ENCODE measurements at places on chromosomes 3 and 15. TPM values are rescaled to one million over a fixed set of nuclear protein-coding genes. Genes with fewer than 3 reads are reported as not detected.
A peak's percentile ranks its signal among the peaks of the same experiment; 100 is the strongest.

Gene COL6A6
- total RNA-seq = not detected

Gene C3orf52
- 2.5 TPM for total RNA-seq

Gene ADAMTS9
- total RNA-seq = not detected

Gene DGKG
- 0.58 TPM for total RNA-seq

Gene KCNAB1
- total RNA-seq = not detected

Gene CPN2
- not detected for total RNA-seq

DNA sequence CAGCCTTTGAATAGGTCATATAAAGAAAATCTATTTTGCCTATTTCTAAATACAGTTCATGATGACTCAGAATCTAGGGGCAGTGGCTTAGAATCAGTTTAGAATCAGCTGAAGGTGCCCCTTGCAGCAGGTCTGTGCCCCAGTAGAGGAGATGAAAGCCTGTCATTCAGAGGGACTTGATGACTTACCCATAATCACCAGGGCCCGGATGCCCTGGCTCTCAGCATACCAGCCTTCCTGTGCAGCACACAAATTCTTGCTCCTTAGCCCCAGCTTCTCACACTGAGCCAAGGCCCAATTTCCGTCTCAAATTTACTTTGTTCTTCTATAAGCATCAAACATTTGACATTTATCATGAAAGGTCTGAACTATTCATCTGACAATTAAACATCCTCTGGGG lies 83.2 kb upstream of the EOMES start:
- H3K36me3 ChIP-seq = no peaks in the 10 kb centered on the region
- no peak for DNase-seq
- H3K4me1 ChIP-seq = peaks cover 6% of the 10 kb centered on the region

DNA sequence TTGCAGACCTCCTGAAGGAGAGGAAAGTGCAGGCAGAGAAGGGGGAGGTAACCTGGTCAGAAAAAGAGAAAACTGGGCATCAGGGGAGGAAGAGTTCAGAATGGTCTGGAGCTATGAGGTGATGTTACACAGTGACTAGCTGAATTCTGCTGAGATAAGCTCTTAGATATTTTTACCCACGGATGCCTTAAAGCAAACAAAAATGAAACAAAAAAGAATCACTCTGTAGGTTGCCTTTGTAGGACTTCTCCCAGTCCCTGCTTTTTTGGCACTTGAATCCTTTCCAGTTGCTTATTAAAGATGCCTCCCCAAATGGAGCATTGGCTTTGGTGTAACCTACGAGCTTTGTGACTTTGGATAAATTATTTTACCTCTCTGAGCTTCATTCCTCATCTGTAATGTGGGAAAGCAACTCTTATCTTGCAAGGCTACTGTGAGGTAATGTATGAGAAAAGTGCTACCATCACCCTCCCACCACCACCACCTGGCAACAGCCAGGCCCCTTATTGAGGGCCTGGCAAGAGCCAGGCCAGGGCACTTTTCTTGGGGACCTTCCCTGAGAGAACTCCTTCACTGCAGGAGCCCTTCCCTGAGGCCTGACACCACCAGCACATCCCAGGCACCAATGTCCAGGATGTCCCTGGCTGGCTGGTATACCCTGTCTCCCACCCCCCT lies 2.7 kb downstream of the CCR1 start:
- DNase-seq = no peak
- no peaks in the 10 kb centered on the region for H3K27me3 ChIP-seq
- H3K4me1 ChIP-seq = peaks cover 56% of the 10 kb centered on the region
- H3K27ac ChIP-seq = no peak overlapping the region
- H3K4me3 ChIP-seq = peak overlapping the region; percentile 71

DNA sequence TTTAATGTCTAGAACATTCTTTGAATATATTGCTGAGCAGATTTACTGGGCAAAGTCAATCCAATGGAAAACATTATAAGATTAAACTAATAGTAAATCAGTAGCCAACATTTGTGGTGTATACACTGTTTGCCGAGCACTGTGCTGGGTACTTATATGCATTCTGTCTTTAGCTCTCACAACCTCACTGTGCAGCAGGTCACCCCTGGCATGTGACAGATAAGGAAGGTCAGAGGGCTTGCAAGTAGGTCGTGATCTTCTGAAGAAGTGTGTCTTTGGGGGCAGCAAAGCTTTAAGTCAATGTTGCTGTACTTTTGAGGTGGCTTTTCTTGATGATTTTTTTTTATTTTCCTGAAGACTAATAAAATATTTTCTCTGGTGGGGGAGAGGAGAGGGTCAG lies 62.2 kb downstream of the TCAIM start:
- no peaks in the 10 kb centered on the region for H3K4me1 ChIP-seq
- no peak overlapping the region for H3K4me3 ChIP-seq
- peaks cover 10% of the 10 kb centered on the region for H3K36me3 ChIP-seq
- no peak for DNase-seq
- H3K27me3 ChIP-seq = no peaks in the 10 kb centered on the region
- no peak overlapping the region for H3K27ac ChIP-seq

DNA sequence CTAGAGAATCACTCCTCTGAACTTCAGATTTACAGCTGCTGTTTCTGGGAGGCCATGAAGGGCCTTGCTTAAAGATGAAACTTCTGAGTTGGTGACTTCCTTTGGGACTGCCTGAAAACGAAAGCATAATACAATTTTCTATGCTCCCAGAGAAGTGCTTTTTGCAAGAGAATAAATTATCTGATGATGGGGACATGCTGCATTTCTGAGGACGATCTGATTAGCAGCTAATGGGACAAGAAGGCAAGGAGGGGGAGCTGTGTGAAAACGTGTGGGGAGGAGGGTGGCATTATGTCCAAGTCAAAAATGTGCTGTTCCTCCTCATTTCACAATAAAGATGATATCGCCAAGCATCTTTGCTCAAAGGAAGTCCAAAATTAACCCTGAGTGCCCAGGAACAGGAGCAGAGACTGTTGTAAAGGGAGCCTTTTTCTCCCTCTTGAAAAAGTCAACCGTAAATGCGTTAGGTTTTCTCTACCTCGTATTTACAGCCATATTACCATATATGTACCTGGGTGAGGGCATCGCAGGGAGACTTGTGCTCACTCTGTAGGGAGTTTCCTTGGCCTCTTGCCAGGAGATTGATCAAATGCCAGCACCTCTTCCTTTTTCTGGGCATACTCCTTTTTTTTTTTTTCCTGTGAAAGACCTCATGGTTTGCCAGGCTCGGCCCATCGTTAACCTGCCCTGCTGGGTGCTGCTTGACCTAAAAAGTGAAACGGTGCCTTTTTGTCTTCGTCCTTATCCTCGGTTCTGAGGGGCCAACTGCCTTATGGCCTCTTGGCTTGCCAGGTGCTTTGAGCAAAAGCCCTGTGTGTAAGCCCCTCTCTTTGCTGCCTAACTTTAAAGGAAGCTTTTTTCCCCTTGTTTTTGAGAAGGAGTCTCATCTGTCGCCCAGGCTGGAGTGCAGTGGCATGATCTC lies 11.5 kb downstream of the ITPR1 start:
- H3K4me3 ChIP-seq = peak overlapping the region; percentile 78
- peaks cover 38% of the 10 kb centered on the region for H3K36me3 ChIP-seq
- peak; percentile 31 for DNase-seq
- H3K27ac ChIP-seq = peak overlapping the region; percentile 90

- H3K4me3 ChIP-seq = no peak overlapping the region
- no peaks in the 10 kb centered on the region for H3K4me1 ChIP-seq
- no peak overlapping the region for H3K27ac ChIP-seq
- DNase-seq = no peak
- H3K27me3 ChIP-seq = no peaks in the 10 kb centered on the region
- no peaks in the 10 kb centered on the region for H3K36me3 ChIP-seq
Observed at GRCh38 chr3:143334231-143334630, 214.7 kb downstream of the CHST2 start.

DNA sequence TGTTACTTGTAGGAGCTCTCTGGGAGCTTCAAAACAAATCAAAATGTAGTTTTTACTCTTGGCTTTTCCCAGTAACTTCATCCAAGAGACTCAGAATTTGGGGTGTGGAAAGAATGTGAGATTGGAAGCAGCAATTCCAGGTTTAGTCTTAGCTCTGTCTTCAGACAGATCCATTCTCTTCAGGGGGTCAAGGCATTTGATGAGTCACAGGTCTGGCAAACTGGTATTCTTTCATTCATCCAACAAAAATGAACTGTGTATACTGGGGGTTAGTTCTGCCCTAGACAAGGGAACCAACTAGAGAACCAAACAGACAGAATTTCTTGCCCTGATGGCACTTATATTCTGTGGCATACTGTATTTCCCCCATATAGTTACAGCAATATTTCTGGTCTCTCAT lies 36.3 kb upstream of the CADPS start:
- no peak for DNase-seq
- H3K4me1 ChIP-seq = no peaks in the 10 kb centered on the region
- no peak overlapping the region for H3K4me3 ChIP-seq

DNA sequence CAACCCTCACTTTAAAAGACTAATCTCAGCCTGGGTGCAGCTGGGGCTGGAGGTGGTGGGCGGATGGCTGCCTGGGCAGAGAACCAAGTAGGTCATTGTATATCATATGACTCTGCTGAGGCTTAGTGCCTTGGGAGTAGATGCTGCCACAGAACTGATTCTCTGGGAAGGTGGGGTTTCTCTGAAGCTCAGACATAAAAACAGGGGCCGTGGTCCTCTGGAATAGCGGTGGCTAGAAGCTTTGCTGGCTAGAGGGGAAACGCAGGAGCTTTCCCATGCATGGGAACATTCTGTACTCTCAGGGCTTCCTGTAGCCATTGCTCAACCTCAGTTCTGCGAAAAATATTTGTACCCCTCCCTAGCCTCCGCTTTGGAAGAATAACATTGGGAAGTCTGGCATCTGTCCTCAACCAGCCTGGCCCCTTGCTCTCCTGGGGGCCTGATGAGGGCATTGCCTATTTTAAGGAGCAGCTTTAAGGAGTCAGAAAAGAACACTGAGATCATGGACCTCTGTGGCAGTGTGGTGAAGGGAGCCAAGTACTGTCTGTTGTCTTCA lies 14.7 kb downstream of the TIMP4 start:
- no peaks in the 10 kb centered on the region for H3K36me3 ChIP-seq
- H3K4me3 ChIP-seq = no peak overlapping the region
- no peak overlapping the region for H3K27ac ChIP-seq

- H3K27ac ChIP-seq = no peak overlapping the region
- DNase-seq = no peak
- H3K4me1 ChIP-seq = peaks cover 9% of the 10 kb centered on the region
- H3K4me3 ChIP-seq = no peak overlapping the region
- H3K27me3 ChIP-seq = no peaks in the 10 kb centered on the region
Observed at GRCh38 chr3:107650788-107651187, 128.0 kb downstream of the BBX start.

DNA sequence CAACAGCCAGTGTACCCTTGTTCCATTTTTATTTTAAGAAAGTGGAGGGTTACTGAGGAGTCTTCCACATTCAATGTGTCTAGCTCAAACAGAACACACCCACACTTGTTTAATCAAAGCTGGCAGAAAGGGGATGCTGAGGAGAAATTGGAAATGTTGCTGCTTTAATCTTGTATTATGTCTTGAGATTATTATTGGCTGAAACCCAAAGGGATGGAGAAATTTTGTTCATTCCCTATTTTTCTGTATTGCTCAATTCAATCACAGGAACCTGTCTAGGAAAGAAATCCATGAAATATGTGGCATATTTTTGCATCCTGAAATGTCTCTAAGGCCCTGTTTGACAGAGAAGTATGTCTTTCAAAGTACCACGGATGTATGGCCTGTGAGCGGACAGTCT lies 238.0 kb downstream of the MYRIP start:
- H3K27ac ChIP-seq = no peak overlapping the region
- no peaks in the 10 kb centered on the region for H3K27me3 ChIP-seq
- DNase-seq = no peak
- H3K4me3 ChIP-seq = no peak overlapping the region
- no peaks in the 10 kb centered on the region for H3K4me1 ChIP-seq

- H3K27ac ChIP-seq = no peak overlapping the region
- no peaks in the 10 kb centered on the region for H3K27me3 ChIP-seq
- no peaks in the 10 kb centered on the region for H3K36me3 ChIP-seq
- H3K4me1 ChIP-seq = no peaks in the 10 kb centered on the region
Observed at GRCh38 chr3:77468626-77469020, 428.7 kb downstream of the ROBO2 start.

- no peak overlapping the region for H3K4me3 ChIP-seq
- peaks cover 12% of the 10 kb centered on the region for H3K36me3 ChIP-seq
- DNase-seq = no peak
- H3K4me1 ChIP-seq = peaks cover 2% of the 10 kb centered on the region
- H3K27ac ChIP-seq = no peak overlapping the region
Observed at GRCh38 chr15:40819048-40819447, 9.5 kb downstream of the PPP1R14D start.

DNA sequence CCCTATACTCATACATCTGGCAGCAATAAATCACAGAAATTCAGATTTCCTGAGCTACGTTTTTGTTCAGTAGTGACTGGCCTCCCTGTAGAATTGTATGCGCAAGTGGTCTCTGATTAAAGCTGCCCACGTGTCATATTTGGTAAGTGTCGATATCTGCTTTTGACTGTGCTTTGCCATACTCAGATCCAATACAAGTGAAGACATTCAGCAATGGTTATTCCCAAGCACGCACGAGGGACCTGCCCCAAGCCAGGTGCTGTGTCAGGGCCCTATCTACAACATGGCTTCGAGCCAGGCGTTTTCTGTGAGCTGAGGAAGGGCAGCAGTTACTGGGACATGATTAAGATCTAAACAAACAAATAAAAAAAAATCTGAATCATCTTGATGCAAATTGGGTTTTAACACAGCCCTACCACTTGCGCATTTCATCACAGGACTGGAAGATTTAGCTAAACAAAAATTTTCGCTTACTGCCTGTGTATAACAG lies 47.2 kb upstream of the ICE2 start:
- H3K36me3 ChIP-seq = peaks cover 59% of the 10 kb centered on the region
- no peaks in the 10 kb centered on the region for H3K27me3 ChIP-seq
- peaks cover 57% of the 10 kb centered on the region for H3K4me1 ChIP-seq
- peak overlapping the region; percentile 9 for H3K27ac ChIP-seq
- H3K4me3 ChIP-seq = no peak overlapping the region

- H3K4me1 ChIP-seq = peaks cover 63% of the 10 kb centered on the region
- peaks cover 44% of the 10 kb centered on the region for H3K36me3 ChIP-seq
- H3K27me3 ChIP-seq = no peaks in the 10 kb centered on the region
Observed at GRCh38 chr3:196638861-196639482, 522 bp upstream of the NRROS start.
